ENCODE measurements at places on chromosomes 12 and 14. TPM values are rescaled to one million over a fixed set of nuclear protein-coding genes. Genes with fewer than 3 reads are reported as not detected.

Gene CLEC1B
- not detected for total RNA-seq

Gene NUAK1
- 38.2 TPM for total RNA-seq

Gene ENDOU
- total RNA-seq = not detected

Gene ANO2
- 1.5 TPM for total RNA-seq

Gene NELL2
- total RNA-seq = 3.5 TPM

Gene CLEC4C
- not detected for total RNA-seq

Gene NT5DC3
- total RNA-seq = 17.0 TPM

Gene FAM90A1
- total RNA-seq = 0.63 TPM

Gene OR4E2
- total RNA-seq = not detected

Gene GLIPR1L1
- total RNA-seq = not detected

Gene OTX2
- total RNA-seq = not detected

Gene CCDC184
- total RNA-seq = 0.82 TPM

Gene DCD
- total RNA-seq = not detected

Gene PZP
- total RNA-seq = not detected

Gene RNASE2
- not detected for total RNA-seq

Gene GPR84
- total RNA-seq = not detected

Gene KLHL33
- 0.08 TPM for total RNA-seq

Gene PCK2
- 127 TPM for total RNA-seq

Gene LYSET
- 14.1 TPM for total RNA-seq

Gene ZNF26
- total RNA-seq = 12.0 TPM

Gene ADAMTS20
- 0.33 TPM for total RNA-seq

Gene IL23A
- total RNA-seq = 30.9 TPM

Gene RPS6KL1
- total RNA-seq = 20.0 TPM

Gene TMEM229B
- total RNA-seq = 0.21 TPM

Gene AGAP2
- total RNA-seq = under 0.01 TPM

Gene ARHGAP9
- 1.1 TPM for total RNA-seq

Gene KRT74
- total RNA-seq = not detected

Gene GYS2
- not detected for total RNA-seq

Gene TMPRSS12
- total RNA-seq = not detected

Gene TAS2R20
- total RNA-seq = 0.41 TPM

Gene CLECL1
- total RNA-seq = not detected

Gene A2ML1
- 3.1 TPM for total RNA-seq

Gene CARMIL3
- total RNA-seq = 2.3 TPM

Gene ZCCHC8
- 25.3 TPM for total RNA-seq

Gene PRPF40B
- 15.3 TPM for total RNA-seq

Gene FAM181A
- total RNA-seq = not detected

Gene BATF
- total RNA-seq = not detected

Gene RTL1
- total RNA-seq = 1.1 TPM

Gene SLC24A4
- not detected for total RNA-seq

Gene TTC6
- 0.13 TPM for total RNA-seq

Gene INSM2
- total RNA-seq = not detected

Gene BDKRB2
- total RNA-seq = 0.89 TPM

Gene FAM234B
- 5.0 TPM for total RNA-seq

Gene LPAR5
- 3.8 TPM for total RNA-seq

Gene SERPINA5
- total RNA-seq = 1.9 TPM

Gene LRRK2
- total RNA-seq = 0.63 TPM

Measured in kidney epithelial cell (primary cell).